ENCODE measurements at places on chromosomes 4 and X. TPM values are rescaled to one million over a fixed set of nuclear protein-coding genes. Genes with fewer than 3 reads are reported as not detected.

DNA sequence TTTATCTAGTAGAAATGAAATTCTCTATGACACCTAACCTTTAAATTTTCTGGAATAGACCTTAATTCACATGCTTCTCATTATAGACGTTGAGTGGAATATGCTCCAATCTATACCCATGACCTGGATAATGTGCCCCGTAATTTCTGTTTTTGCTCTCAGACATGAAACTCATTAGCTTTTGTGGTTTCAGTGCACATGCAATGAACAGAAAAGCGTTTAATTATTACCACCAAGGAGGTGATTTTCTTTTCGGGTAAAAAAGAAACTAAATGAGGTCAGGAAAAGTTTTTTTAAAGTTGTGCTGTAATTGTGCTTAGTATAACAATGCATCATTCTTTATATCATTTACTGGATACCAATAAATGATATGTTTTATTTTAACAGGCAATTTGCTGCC lies 1703.9 kb upstream of the TENM3 start:
- DNase-seq, result no peak

BCORL1 gene
- 1.6 TPM for total RNA-seq

DNA sequence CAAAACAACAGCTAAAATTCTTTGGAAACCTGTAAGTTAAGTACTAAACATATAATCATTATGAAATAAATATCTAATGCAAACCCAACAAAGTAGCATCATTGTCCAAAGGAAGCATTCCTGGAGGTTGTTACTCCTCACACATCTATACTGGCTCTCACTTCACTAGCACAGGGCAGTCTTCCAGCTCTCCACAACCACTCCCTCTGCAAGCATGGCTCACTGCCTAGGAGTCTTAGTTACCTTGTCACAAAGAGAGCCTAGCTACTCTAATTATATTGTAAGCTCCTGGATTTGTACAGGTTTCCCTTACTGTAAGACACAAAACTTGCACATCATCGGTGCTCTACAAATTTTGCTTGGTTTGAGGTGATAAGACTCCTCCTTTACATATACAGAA lies 76.1 kb downstream of the AMMECR1 start:
- DNase-seq, result no peak

- DNase-seq, result no peak
Measured at GRCh38 chrX:153527208-153527607, 9.8 kb downstream of the ATP2B3 start.

GRCh38 chr4:106344647-106344970 lies 24.0 kb downstream of the GIMD1 start:
- DNase-seq, result no peak

DNA sequence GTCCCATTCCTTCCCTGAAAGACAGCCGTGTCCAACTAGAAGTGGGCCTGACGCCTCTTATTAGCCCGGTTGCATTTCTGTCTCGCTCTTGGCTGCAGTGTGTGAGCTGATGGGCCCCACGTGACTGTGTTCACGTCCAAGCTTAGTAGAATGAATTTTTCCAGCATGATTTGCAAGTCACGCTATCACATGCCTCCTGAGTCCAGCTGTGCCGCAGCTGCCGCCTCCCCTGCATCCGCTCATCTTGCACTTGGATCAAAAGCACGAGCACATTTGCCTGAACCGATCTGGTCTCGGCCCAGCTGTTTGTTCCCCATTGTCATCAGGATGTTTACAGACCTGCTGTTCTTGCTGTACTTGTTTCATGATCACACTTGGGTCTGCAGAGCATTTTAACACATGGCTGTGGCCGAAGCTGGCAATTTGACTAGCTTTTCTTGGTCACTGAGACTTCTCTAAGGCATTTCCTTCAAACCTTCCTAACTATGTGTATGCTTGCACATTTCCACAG lies 126.5 kb downstream of the KIT start:
- no peak for DNase-seq

- DNase-seq, result no peak
Measured at GRCh38 chrX:107673431-107673830, 45.1 kb downstream of the PRPS1 start.

GRCh38 chr4:19562456-19562855 lies 689.2 kb upstream of the SLIT2 start:
- DNase-seq, result no peak

ZNF185 gene
- total RNA-seq, result 41.6 TPM

DNA sequence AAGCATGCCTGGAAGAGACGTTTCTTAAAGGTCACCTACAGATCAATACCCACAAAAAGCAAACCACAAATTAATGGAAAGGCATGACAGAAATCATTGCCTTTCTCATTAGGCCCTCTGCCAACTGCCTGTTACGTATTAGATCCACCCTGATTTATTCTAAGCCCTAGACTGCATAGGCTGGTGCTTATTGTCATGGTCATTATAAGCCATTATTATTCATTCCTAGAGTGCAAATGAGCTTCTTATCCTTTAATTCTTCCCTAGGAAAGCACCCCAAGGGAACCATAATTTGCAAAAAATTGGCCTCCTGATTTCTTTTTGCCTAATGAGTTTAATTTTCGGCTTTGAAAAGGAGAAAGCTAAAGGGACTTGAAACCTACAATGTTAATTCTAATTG lies 184.2 kb upstream of the GPRIN3 start:
- DNase-seq, result no peak

FANCB gene
- total RNA-seq, result 5.9 TPM

GSX2 gene
- total RNA-seq, result not detected

GAGE2A gene
- not detected for total RNA-seq

DNA sequence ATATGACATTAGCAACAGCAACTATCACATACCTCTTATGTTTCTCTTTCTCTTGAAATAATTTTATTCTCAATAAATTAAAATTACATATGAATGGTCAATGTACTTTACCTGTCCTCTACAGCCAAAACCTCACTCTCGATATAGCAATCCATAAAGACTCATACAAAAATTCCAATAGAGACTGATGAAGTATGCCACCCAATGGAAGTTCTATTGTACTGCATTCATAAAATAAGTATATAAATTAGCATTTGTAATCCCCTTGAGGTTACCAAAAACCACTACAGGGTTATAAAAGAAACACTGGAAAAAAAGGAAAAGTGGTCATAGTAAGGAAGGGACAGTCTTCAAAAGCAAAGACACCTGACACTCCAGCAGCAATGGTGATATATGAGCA lies 32.8 kb downstream of the CLDN2 start:
- no peak for DNase-seq

DNA sequence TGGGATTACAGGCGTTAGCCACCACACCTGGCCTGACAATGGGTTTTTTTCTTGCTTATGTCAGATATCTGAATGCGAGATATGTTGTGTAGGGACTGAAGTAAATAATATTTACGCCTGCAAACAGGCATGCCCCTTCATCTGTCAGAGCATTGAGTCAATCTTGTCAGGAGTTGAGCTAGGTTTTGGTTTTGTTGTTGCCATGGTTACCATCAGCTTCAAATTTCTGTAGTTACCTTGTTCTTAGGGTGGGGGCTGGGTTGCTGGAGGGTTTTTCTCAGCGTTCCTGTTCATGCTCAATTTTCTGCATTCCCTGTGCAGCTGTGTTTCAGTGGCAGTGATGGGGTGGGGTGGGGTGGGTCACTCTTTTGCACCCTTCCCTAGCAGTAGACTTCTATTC lies 14.5 kb downstream of the MRPL1 start:
- no peak for DNase-seq

- no peak for DNase-seq
Measured at GRCh38 chrX:123298026-123298425, 113.9 kb downstream of the GRIA3 start.

GRCh38 chrX:30798810-30799209 lies 90.2 kb downstream of the TAB3 start:
- no peak for DNase-seq

DNA sequence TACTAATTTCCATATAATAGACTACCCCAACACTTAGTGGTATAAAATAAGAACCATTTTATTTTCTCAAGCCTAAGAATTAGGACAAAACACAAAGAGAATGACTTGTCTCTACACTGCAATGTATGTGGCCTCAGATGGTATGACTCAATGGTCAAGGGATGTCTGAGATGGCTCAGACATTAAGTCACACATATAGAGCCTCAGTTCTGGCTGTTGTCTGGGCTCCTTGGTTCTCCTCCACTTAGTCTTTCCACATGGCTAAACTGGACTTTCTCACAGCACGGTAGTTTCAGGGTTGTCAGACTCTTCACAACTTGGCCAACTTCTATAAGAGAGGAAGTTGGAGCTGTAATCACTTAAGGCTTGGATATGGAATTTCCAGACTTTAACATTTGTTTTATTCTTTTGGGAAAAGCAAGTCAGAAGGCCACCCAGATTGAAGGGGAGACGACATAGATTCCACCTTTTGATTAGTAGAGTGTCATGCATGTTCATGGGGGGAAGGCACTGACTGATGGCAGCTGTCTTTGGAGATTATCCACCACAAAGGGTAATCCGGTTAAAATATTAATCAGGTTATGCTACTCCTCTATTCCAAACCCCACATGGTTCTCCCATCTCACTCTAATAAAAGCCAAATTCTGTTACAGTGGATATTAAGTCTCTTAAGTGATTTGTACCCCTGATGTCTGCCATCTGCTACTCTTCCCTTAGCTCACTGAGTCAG lies 9.4 kb downstream of the IL15 start:
- peak; percentile 96 for DNase-seq

- no peak for DNase-seq
Measured at GRCh38 chr4:154424810-154425484, 66.7 kb downstream of the DCHS2 start.

DNA sequence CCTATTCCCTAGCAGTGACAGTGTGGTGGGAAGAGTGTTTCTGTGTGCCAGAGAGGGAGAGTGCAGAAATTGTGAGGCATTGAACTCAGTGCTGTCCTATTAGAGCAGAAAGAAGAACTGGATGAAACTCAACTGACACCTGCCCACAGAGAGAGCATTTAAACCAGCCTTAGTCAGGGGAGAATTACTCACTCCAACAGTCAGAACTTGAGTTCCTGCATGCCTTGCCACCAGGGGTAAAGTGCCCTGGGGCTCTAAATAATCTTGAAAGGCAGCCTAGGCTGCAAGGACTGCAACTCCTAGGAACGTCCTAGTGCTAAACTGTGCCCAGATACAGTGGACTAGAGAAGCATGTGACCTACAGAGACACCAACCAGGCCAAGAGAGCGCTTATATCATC lies 12.8 kb downstream of the CYSLTR1 start:
- no peak for DNase-seq

DNA sequence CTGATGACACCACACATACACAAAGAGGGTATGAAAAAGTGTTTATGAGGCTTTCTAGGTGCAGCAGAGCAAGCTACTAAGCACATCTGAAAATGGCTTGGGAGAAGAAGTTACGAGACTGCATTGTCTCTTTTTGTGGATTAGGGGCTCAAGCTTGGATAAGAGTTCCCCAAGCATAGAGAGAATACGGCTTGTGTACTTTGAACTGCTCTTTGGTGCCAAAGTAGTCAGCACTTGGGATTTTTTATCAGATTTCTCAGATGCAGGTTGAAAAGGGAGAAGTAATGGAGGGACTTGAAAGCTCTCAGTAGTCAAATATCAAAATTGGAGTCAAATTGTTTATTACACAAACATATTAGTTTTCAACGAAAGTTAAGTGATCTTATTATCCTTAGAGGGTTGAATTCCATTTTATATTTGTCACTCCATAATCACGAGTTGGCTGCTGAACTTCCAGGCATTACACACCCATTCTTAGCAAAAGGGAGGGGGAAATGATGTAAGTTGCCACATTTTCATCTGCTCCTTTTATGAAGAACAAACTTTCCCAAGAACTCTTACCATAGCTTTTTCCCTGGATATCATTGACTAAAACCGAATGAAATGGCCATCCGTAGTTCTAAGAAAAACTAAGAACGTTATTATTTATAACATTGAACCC lies 1904.9 kb downstream of the PCDH7 start:
- peak; percentile 43 for DNase-seq

F9 gene
- total RNA-seq, result not detected

DNA sequence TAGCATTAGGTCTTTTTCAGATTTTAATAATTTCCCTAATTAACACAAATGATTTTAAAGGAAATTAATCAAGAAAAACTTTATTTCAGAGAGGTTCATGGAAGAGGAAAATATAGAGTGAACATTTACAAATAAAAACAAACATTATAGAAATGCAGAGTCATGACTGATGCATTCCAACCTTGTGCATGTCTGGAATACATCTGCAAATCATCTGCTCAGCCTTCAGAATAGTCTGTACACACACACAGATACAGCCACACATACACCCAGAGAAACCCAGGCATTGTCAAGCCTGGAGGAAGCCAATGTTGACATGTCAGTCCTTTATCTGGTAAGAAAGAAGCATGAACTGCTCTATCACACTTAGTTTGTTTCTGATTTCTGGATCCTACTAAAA lies 61.3 kb upstream of the NFKB1 start:
- DNase-seq, result no peak

- no peak for DNase-seq
Measured at GRCh38 chrX:18971506-18971905, 12.4 kb downstream of the PHKA2 start.

DNA sequence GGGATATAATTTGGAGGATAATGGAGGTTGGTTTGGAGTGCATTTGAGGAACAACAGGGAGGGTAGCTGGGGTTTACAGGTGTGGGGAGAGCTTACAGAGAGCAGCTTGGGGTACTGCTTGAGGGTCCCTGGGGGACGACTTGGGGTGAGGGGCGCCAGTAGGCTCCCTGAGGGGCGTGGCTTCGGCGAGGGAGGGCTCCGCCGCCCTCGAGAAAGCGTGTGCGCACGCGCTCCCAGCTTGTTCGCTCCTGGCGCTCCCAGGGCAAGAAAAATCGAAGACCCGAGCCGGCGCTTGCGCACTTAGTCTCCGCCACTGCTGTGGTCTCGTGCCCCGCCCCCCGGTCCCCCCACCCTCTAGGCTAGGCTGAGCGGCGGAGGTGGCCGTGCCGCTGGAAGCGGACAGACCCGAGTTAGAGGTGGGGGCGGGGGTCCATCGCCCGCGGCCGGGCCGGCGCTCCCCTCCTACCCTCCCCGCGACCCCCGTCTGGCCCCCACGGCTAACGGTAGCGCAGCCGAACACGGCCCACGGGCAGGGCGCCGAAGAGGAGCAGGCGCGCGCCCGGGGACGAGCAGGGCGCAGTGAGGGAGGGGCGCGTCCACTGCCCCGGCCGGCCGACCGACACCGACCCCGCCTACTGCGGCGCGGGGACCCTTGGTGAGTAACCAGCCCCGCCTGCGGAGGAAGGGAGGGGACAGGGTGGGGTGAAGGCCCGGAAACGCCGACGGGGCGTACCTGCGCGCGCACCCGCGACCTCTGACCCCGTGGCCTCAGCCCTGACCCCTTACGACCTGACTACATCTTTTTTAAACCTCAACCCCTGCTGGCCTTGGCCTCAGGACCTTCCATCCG lies 5.4 kb upstream of the CCDC120 start:
- no peak for DNase-seq

GRCh38 chr4:36402008-36402758 lies 120.8 kb downstream of the DTHD1 start:
- no peak for DNase-seq

GRCh38 chr4:34845926-34846325 lies 1398.4 kb downstream of the ARAP2 start:
- DNase-seq, result no peak

DNA sequence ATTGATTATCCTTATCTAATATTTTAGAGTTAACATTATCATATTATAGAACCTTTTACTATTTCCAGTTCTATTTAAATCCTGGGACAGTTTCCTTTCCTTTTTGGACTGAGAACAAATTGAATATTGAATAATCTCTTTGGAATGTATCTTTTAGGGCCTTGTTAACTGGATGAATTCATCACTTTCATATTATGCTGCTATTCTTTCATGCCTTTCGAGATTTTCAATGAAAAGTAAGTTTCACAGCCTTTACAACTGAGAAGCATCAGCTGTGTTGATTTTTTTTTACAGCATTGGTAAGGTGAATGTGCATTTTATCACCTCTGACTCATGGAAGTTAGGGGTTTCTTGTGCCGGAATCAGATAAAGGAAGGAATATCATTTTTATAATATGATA lies 39.6 kb downstream of the PDLIM5 start:
- DNase-seq, result no peak

HMX1 gene
- not detected for total RNA-seq

Data from epithelial cell of proximal tubule (primary cell).